GM23248 (cell line): ENCODE measurements at places on chromosomes 3 and 15.

DNA sequence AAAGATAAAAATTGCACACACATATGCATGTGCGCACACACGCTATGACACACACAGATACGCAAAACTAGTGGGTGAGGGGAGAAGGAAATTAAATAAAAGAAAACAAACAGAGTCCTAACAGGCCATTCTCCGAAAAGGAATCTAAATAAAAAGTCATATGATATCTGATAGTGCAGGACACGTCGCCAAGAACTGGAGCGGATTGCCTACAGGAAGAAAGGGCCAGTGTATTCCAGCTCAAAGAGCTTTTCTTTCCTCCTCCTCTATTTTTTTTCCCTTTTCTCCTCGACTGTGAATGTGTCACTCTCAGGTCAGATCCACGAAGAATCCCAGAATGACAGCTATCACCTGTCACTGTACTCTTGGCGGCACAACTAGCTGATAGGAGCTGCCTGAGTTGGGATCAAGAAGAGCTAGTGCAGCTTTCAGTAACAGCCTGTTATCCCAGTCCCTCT lies 157.8 kb downstream of the TIGIT start:
- peak; percentile 43 for DNase-seq

- DNase-seq: peak; percentile 54
Observed at GRCh38 chr15:39364721-39365120, 216.2 kb upstream of the THBS1 start.

DNA sequence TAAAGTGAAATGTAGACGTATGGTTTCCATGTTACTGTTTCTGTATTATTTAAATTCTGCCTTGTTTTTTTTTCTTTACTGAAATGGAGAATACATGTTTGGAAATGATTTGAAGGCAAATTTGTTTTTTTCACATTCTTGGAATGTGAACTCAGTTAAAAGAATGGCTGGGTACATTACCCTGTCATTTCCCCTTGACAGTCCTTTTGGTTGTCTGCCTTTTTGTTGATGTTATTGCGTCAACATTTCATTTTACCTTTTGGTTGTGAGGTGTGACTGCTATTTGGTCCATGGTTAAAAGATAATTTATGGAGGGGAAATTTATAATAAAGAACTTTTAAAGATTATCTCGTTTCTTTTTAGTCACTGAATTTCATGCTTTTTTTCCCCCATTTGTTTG lies 3.2 kb upstream of the GPR171 start:
- no peak for DNase-seq

GRCh38 chr15:95394186-95395067 lies 936.1 kb upstream of the NR2F2 start:
- peak; percentile 44 for DNase-seq

DNA sequence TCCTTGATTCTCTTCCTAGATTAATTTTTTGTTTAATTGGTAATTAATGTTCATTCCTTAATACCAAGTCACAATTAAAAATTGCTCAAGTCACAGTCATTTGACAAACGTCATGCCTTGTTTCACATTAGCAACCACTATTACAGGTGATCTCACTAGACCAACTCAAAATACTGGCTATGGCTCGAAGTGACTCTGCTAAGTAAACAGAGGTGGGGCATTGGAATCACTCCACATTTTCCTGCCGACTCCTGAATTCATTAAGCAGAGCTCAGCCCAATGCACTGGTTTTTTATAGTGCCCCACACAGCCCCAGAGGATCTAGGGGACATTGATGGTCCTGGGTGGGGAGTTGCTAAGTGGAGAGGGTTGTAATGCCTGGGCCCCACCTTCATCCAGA lies 201.2 kb upstream of the NSMCE3 start:
- DNase-seq: no peak

DNA sequence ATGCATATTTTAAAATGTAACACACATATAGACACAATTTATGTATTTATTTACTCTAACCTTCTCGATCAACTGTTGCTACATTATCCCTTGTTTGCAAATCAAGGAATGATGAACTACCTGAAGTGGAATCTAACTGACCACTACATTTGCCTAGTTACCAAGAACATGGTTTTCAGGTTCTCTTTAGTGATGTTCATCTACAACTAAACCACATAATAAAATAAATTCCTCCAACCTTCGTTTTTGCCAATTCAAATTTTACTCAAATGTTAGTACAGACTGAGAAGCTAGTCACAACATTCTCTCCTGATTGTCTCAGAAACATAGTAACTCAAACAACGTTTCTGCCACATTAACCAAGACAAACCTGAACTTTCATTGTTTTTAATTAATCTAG lies 521.9 kb downstream of the FOXP1 start:
- DNase-seq: no peak
